Cardiac ventricle fibroblast (primary cell): ENCODE measurements at places on chromosomes 6 and 20. TPM values are rescaled to one million over a fixed set of nuclear protein-coding genes. Genes with fewer than 3 reads are reported as not detected.

Gene ANKEF1
- 0.37 and 0.68 TPM in 2 replicates for total RNA-seq

Gene KCNG1
- total RNA-seq: 2.8 and 5.1 TPM in 2 replicates

Gene ELOVL2
- total RNA-seq: 4.1 and 5.2 TPM in 2 replicates

Gene RSPH9
- total RNA-seq: 0.19 TPM in 1 of 2 replicates, not detected in the other

Gene SIRPB1
- total RNA-seq: 1.5 and 1.7 TPM in 2 replicates

Gene SLC32A1
- total RNA-seq: not detected in 2 replicates

Gene CD93
- 16.2 and 16.9 TPM in 2 replicates for total RNA-seq

Gene ZNF311
- total RNA-seq: 0.20 and 0.56 TPM in 2 replicates

Gene IRF4
- total RNA-seq: not detected in 2 replicates

Gene USP49
- total RNA-seq: 1.9 and 3.0 TPM in 2 replicates

Gene OVOL2
- total RNA-seq: not detected in 2 replicates

Gene PRKN
- total RNA-seq: 3.4 and 8.4 TPM in 2 replicates

Gene HNF4A
- total RNA-seq: not detected in 2 replicates

Gene WFDC6
- not detected in 2 replicates for total RNA-seq

Gene SAMD5
- 0.12 and 0.29 TPM in 2 replicates for total RNA-seq

Gene ALDH5A1
- 1.6 and 1.8 TPM in 2 replicates for total RNA-seq

Gene RPRD1B
- 15.1 and 19.8 TPM in 2 replicates for total RNA-seq

Gene DDO
- total RNA-seq: 0.39 and 0.44 TPM in 2 replicates

Gene KIF3B
- total RNA-seq: 15.5 and 18.1 TPM in 2 replicates

Gene LRP11
- total RNA-seq: 26.2 and 44.3 TPM in 2 replicates

Gene IMPG1
- total RNA-seq: not detected in 2 replicates

Gene NCOA3
- total RNA-seq: 23.8 and 28.2 TPM in 2 replicates

Gene RAD21L1
- not detected in 2 replicates for total RNA-seq

Gene DEFB115
- total RNA-seq: not detected in 2 replicates
